ENCODE measurements at places on chromosomes 11 and 22.

GRCh38 chr11:6457581-6458320 is 16.0 kb downstream of the TRIM3 start:
- DNase-seq, result no peak

DNA sequence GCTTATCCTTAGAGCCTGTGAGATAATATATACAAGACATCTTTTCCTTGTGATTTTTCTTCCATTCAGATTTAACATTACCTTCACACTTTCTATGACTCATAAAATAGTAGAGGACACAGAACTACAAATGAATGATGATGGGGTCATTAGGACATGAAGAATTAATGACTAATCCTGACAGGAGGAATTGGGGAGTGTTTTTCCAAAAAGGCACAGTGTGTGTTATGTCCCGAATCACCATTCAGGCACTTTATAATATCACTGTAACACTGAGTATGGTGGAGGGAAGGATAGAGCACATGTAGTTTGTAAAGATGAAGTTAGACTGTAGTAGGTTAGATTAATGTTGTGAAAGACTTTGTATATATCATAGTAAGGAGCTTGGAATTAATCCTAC is 391.3 kb downstream of the JRKL start:
- no peak for DNase-seq

- DNase-seq, result no peak
Measured at GRCh38 chr22:30827646-30828045, 133.0 kb downstream of the OSBP2 start.

- DNase-seq, result no peak
Measured at GRCh38 chr11:75347781-75348566, 3.5 kb downstream of the ARRB1 start.

DNA sequence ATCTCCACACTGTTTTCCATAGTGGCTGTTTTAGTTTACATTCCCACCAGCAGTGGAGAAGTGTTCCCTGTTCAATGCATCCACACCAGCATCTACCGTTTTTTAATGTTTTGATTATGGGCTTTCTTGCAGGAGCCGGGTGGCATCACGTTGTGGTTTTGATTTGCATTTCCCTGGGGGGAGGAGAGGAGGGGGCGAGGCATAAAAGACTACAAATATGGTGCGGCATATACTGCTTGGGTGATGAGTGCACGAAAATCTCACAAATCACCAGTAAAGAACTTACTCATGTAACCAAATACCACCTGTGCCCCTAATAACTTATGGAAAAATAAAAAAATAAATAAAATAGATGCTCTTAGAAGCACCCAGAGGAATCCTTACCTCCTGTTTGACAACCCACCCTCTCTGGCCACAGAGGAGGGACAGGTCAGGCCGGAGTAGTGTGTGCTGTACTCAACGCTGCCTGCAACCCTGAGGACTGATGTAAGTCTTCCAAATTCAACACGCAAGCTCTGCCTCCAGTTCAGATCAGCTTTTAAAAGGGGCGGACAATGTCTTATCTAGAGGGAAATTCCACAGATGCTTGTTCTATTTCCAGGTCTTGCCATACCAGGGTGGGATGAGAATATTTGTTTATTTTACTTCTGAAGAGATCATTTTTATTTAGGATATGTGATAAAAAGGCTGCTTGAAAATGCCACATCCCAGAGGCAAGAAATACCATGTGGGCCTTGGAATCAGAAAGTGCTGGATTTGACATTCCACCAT is 329.6 kb upstream of the B3GAT1 start:
- DNase-seq, result no peak

DNA sequence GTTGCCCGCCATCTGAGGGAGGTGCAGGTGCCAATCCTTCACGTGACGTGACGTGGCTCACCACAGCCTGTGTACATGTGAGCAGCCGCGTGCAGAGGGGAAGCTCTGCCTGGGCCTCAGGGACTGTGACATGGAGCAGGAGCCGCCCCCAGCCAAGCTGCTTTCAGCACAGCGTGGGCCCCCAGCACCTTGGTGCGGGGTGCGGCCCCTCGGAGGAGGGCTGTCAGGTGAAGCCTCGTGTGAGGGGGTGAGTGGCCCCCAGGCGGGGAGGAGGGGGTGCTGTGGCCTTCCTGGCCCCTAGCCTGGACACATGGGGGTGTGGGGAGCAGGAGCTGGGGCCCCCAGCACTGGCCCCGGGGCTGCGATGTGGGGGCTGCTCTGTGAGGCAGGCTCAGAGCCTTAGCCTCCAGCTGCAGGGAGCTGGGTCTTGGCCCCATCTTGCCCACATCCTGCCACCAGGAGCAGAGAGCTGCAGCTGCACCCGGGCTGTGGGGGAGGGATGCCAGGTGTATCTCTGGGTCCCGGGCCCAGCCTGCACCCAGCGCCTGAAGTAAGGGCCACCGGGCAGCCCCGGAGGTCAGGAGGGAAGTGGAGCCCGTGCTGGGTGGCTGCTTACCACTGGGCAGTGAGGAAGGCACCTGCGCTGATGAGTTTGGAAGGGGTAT is at the start of gene ADORA2A:
Gene ADORA2A, plus strand, starts transcription at position 100 of the 665 bp plus-strand sequence. CDS start 5,806 bp downstream, outside the sequence.
- DNase-seq, result peak; percentile 65

- no peak for DNase-seq
Measured at GRCh38 chr22:44907765-44908737, 101.8 kb downstream of the PHF21B start.

- DNase-seq, result no peak
Measured at GRCh38 chr22:27205492-27206373, 548.3 kb downstream of the MIAT start.

- DNase-seq, result no peak
Measured at GRCh38 chr22:25930788-25931310, 188.9 kb downstream of the MYO18B start.

GRCh38 chr22:47398921-47399790 is 636.7 kb downstream of the TBC1D22A start:
- no peak for DNase-seq

- no peak for DNase-seq
Measured at GRCh38 chr11:36333897-36334296, 37.8 kb downstream of the PRR5L start.

DNA sequence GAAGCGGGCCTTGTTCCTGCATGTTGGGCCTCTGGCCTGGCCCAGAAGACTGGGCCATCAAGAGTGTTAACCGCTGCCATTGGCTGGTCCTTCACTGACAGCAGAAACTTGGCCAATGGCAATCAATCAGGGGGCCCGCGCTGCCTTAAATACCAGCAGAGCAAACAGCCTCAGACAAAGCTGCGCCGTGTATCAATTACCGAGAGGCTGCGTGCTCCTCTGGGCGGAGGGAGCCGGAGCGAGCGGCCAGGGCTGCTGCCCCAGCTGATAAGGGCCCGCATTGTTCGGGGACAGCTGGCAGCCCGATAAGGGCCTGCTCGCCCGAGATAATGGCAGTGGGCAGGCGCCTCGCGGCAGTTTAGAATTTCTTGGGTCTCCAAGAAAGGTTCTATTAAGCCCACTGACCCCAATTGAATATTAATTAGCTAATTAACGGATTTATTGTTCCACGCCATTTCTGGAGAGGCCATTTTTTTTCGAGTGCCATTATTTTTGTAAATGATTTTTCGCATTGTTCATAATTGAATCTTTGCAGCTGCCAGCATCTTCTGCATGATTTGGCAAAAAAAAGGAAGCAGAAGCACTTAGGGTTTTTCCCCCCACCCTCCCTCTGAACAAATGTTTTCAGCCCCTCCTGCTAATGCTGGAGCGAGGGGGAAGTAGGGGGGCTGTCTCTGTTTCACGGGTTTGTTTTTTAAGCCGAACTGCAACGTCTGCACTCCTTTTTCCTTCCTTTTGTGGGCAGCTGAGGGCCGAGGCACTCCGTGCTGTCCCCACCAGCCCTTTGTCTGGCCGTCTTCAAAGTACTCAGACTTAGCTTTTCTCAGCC is 37.6 kb upstream of the RIC3 start:
- no peak for DNase-seq

- DNase-seq, result no peak
Measured at GRCh38 chr11:34344768-34345539, 12.9 kb downstream of the ABTB2 start.

- no peak for DNase-seq
Measured at GRCh38 chr11:86476109-86476861, 101.6 kb downstream of the CCDC81 start.

GRCh38 chr11:8328231-8328794 is 64.6 kb upstream of the LMO1 start:
- DNase-seq, result no peak

GRCh38 chr11:1934335-1935155 is 12.6 kb upstream of the MRPL23 start:
- DNase-seq, result no peak

DNA sequence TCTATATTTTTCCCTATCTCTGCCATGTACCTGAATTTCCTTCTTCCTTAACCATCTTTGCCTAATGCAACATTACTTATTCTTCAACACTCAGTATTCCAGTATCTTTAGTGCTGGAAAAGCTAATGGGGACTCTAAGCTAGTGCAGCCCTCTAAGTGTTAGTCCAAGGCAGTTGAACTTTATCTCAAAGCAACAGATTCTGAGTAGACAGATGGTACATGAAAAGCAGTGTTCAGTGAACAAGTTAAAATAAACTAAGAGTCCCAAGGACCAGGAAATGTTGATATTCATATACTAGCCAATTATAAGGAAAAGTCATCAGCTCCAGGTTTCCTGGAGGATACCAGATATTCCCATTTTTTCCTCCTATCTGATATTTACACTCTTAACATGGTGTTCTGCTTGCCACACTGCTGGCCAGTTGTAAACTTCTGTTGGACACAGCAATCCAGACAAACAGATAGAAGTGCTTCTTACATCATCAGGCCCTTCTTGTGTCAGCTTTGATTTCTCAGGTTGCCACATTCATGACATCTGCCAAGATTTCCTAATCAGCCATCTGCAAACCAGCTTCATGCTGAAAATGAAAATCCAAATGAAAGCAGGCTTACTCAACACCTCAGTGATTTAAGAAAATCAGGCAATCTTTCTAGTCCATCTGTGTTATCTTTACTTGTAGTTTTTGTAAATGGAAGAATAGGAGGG is 255.9 kb upstream of the POU2AF2 start:
- DNase-seq, result no peak

GRCh38 chr11:60281485-60281884 is 1.0 kb downstream of the MS4A4A start:
- no peak for DNase-seq

GRCh38 chr11:12729941-12730340 is 55.7 kb downstream of the TEAD1 start:
- no peak for DNase-seq

DNA sequence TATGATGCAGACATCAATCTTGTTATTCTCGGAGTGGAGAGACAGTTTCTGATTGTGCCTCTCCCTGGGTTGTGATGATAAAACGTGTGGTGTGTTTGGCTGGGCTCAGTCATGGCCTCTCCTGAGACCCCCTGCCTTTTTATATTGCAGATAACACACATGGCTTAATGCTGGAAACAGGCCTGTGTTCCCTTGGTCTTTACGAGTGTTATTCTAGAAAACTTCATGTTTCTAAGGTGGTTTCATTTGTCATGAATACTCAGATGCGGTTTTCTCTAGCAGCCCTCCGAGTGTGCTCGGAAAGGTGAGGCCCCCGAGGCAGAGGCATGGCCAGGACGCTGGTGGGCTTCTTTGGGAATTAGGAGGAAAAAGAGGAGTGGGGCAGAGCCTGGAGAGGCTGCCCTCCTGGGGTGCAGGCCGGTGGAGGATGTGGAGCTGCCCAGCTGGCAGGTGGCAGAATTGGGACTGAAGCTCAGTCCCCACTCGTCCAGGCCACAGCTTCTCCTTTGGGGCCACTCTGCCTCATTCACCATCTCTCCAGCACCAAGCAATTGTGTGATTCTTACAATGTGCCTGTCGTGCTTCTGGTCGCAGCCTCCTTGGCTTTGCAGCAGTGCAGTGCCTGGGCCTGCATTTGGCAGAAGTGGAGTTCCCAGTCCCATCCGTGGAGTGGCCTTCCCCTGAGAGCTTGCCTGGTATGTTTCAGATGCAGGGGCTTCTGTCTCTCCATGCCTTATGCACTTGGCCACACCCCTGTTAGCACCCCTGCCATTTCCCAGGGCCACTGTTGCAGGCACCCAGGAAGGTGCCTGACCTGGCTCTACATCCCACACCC is 309.6 kb downstream of the TBC1D22A start:
- DNase-seq, result no peak

- no peak for DNase-seq
Measured at GRCh38 chr11:12411806-12412727, 34.7 kb downstream of the PARVA start.

- no peak for DNase-seq
Measured at GRCh38 chr11:46455834-46456233, 64.3 kb upstream of the CHRM4 start.

GRCh38 chr11:4891996-4892640 is 10.4 kb downstream of the OR51T1 start:
- DNase-seq, result no peak

DNA sequence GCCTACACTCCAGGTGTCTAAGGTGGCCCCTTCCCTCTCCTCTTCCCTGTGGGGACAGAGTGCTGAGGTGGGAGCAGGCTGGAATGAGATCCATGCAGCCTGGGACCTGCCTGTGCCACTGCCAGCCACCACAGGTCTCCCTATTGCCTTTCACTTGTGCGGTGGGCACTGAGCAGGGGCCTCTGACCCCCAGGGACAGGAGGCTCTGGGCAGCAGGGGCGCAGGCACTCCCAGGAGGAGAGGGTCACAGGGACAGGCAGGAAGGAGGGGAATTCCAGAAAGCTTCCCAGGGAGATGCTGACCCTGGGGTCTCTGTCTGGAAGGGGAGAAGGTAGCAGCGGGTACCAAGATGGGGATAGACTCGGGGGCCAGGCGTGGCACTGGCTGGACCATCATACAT is 228.5 kb upstream of the B3GAT1 start:
- DNase-seq, result no peak

GRCh38 chr11:111819829-111820237 is 51.5 kb downstream of the ALG9 start:
- DNase-seq, result no peak

GRCh38 chr22:45905924-45906865 is 70.8 kb downstream of the WNT7B start:
- DNase-seq, result no peak

GRCh38 chr11:54927704-54928103 is 221.1 kb downstream of the OR4A5 start:
- no peak for DNase-seq

DNA sequence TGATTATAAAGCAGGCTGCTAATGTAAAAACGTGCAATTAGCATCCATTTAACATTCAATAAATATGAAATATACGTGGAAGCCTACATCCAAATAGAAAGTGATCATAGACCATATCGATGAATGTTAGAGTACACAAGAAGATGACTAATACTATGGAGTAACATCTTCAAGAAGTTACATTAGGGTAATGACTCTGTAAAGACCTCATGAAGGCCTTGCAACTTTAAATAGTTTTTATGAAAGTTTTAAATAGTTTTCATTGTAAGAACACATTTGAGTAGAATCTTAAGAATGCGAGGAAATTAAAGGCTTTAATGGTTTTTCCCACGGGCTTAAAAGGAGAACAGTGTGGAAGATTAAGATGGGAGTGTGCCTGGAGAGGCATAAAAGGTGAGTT is 1.4 kb downstream of the TRIM34 start:
- no peak for DNase-seq

GRCh38 chr22:35197886-35198285 is 59.4 kb upstream of the HMGXB4 start:
- no peak for DNase-seq

- DNase-seq, result no peak
Measured at GRCh38 chr11:76266286-76267100, 60.2 kb upstream of the WNT11 start.

GRCh38 chr22:39233710-39234471 is 10.9 kb downstream of the PDGFB start:
- no peak for DNase-seq

GRCh38 chr11:47261291-47261800 is 3.5 kb downstream of the NR1H3 start:
- no peak for DNase-seq

Measured in activated T-helper 1 cell treated with anti-CD3 and anti-CD28 coated beads, Interleukin-2, amount 50 U/mL, for 16 hours (primary cell).